CD8-positive, alpha-beta memory T cell (primary cell): ENCODE measurements at places on chromosomes 12 and 14.

GRCh38 chr12:20367583-20368113, 689 bp upstream of the PDE3A start:
- no peaks in the 10 kb centered on the region for H3K4me1 ChIP-seq
- no peak overlapping the region for H3K27ac ChIP-seq
- H3K36me3 ChIP-seq: no peaks in the 10 kb centered on the region

- H3K4me3 ChIP-seq: no peak overlapping the region
- H3K27me3 ChIP-seq: no peaks in the 10 kb centered on the region
- H3K4me1 ChIP-seq: no peaks in the 10 kb centered on the region
- DNase-seq: no peak
- H3K36me3 ChIP-seq: no peaks in the 10 kb centered on the region
Measured at GRCh38 chr12:91205811-91206210, 23.2 kb upstream of the DCN start.

GRCh38 chr14:99737451-99737951, 53.4 kb downstream of the CYP46A1 start:
- DNase-seq: no peak
- H3K4me3 ChIP-seq: no peak overlapping the region
- peaks cover 8% of the 10 kb centered on the region for H3K27me3 ChIP-seq
- H3K36me3 ChIP-seq: no peaks in the 10 kb centered on the region
- no peak overlapping the region for H3K27ac ChIP-seq

DNA sequence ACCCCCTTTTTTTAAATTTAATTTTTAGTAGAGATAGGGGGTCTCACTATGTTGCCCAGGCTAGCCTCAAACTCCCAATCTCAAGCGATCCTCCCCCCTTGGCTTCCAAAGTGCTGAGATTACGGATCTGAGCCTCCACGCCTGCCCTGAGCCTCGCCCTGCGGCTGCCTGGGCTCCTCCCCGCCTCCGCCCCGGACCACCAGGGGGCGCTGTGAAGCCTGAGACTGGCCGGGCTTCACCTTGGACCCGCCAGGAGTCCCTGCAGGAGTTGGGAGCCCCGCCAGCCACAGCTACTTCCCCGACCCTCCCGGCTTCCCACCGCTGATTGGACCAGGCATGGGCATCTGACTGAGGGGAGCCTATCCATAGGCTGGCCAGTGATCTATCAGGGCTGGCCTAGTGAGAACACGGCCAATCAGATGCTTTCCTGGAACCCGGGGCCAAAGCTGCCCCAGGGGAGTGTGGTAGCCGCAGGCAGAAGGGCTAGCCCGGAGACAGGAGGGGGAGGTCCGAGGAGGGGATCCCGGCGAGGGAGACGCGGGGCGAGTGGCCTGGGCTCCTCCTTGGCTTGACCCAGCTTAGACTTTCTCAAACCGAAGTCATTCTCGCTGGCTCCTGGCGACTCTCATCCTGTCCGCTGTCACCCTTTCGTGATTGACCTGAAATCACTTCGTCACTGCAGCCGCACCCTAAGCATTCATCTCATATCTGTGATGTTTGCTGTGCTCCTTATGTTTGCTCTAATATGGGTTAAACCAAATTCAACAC, 15.1 kb upstream of the ANKRD9 start:
- H3K36me3 ChIP-seq: no peaks in the 10 kb centered on the region
- peaks cover 18% of the 10 kb centered on the region for H3K4me1 ChIP-seq
- H3K27ac ChIP-seq: peak overlapping the region; percentile 49

GRCh38 chr14:71616013-71616412, 316.2 kb upstream of the RGS6 start:
- no peak for DNase-seq
- H3K36me3 ChIP-seq: no peaks in the 10 kb centered on the region
- no peaks in the 10 kb centered on the region for H3K4me1 ChIP-seq
- no peak overlapping the region for H3K27ac ChIP-seq

GRCh38 chr14:105064721-105065143, 498 bp downstream of the GPR132 start:
- H3K27me3 ChIP-seq: no peaks in the 10 kb centered on the region
- H3K4me3 ChIP-seq: peak overlapping the region; percentile 99
- no peaks in the 10 kb centered on the region for H3K36me3 ChIP-seq
- no peak for DNase-seq

- no peak overlapping the region for H3K27ac ChIP-seq
- no peaks in the 10 kb centered on the region for H3K36me3 ChIP-seq
- H3K4me3 ChIP-seq: no peak overlapping the region
- H3K4me1 ChIP-seq: no peaks in the 10 kb centered on the region
- H3K27me3 ChIP-seq: no peaks in the 10 kb centered on the region
Measured at GRCh38 chr12:1318327-1319031, 275.9 kb downstream of the FBXL14 start.

- H3K4me1 ChIP-seq: no peaks in the 10 kb centered on the region
- DNase-seq: no peak
- H3K36me3 ChIP-seq: no peaks in the 10 kb centered on the region
- no peak overlapping the region for H3K27ac ChIP-seq
- H3K27me3 ChIP-seq: no peaks in the 10 kb centered on the region
- no peak overlapping the region for H3K4me3 ChIP-seq
Measured at GRCh38 chr12:5884866-5885265, 60.2 kb downstream of the ANO2 start.

- H3K4me1 ChIP-seq: peaks cover 20% of the 10 kb centered on the region
- H3K27ac ChIP-seq: no peak within 1 kb of the TSS
- no peaks in the 10 kb centered on the region for H3K27me3 ChIP-seq
- H3K4me3 ChIP-seq: peak within 1 kb of the TSS; percentile 50
Measured at GRCh38 chr14:105180592-105181548, at the start of gene NUDT14. TSS of gene NUDT14 (minus strand) at chr14:105181312. CDS start at chr14:105181209, 103 bp downstream.

DNA sequence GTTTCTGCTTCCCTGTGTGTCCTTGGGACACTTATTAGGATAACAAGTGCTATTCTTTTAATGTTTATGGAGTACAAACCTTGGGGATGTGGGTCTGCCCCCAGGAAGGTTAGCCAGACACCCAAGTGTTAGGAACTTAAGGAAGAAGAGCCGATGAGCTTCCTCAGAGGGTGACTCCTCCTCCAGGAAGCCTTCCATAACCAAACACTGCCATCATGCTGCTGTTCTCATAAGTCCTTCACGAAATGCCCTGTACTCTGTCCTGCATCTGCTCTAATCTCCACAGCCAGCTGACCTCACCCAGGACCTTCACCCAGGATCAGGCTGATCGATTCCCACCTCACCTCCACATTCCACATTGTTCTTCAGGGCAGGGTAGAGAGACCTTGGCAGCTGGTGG, 1.2 kb upstream of the KRT85 start:
- H3K27me3 ChIP-seq: peaks cover 3% of the 10 kb centered on the region
- DNase-seq: no peak
- H3K36me3 ChIP-seq: no peaks in the 10 kb centered on the region
- no peaks in the 10 kb centered on the region for H3K4me1 ChIP-seq
- H3K4me3 ChIP-seq: no peak overlapping the region

DNA sequence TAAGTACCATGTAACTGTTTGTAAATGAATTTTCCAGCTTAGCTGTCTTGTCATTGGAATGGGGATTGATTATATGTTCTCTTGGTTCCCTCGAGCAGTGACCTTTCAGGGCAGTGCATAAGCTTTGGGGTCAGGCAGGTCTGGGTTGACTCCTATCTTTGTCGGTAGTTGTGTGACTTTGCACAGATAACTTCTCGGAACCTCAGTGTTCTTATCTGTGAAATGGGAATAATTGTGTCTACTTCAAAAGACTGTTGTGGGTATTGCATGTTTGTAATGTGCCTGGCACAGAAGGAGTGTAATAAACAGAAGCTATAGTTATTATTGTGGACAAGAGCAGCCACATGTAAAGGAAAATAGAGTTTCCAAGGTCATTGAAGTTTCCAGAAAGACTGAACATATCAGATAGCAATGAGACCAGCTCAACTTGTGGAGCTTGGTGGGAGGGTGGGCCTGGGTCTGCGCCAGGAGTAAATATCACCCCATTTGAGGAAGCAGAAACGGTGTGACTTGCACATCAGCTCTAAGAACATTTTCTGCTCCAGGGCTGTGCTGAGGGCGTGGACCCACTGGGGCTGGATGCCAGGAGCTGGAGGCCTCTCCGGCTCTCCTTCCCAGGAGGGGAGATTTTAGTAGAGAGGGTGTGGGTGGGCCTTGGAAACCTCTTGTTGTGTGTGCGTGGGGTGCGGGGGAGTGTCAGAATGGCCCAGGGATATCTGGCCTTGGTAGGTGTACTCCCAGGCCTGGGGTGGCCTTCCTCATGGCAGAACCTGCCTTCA, 19.7 kb downstream of the FOS start:
- no peak for DNase-seq
- no peaks in the 10 kb centered on the region for H3K36me3 ChIP-seq
- H3K27ac ChIP-seq: no peak overlapping the region
- peaks cover 24% of the 10 kb centered on the region for H3K4me1 ChIP-seq
- no peak overlapping the region for H3K4me3 ChIP-seq

DNA sequence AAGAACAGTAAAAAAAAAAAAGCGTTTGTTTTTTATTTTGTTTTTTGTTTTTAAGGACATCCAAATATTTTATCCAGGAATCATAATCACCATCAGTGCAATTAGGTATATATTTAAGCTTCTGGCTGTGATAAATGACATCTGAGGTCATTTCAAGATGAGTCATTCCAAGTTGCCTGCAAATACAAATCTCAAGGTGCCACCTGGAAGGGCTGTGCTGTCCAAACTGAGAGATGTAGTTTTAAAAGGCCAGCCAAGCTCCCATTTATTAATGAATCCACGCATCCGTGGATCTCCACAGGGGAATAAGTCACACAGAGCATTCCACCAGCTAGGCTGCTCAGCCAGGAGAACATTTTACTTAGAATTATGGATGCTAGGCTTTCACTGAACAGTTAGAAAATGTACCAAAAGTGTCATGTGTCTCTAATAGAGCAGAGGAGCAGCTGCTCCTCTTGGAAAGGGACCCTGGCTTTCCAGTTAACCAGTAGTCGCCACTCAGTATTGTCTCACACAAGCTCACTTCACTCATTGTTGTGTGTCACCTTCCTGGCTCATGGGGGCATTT, 1151.4 kb upstream of the TMEM132C start:
- no peaks in the 10 kb centered on the region for H3K4me1 ChIP-seq
- no peak overlapping the region for H3K27ac ChIP-seq
- no peaks in the 10 kb centered on the region for H3K27me3 ChIP-seq
- no peak for DNase-seq
- H3K36me3 ChIP-seq: no peaks in the 10 kb centered on the region

- H3K27me3 ChIP-seq: no peaks in the 10 kb centered on the region
- no peak overlapping the region for H3K27ac ChIP-seq
- H3K4me3 ChIP-seq: no peak overlapping the region
- no peaks in the 10 kb centered on the region for H3K36me3 ChIP-seq
- DNase-seq: no peak
Measured at GRCh38 chr14:63478437-63478852, 64.7 kb downstream of the PPP2R5E start.

DNA sequence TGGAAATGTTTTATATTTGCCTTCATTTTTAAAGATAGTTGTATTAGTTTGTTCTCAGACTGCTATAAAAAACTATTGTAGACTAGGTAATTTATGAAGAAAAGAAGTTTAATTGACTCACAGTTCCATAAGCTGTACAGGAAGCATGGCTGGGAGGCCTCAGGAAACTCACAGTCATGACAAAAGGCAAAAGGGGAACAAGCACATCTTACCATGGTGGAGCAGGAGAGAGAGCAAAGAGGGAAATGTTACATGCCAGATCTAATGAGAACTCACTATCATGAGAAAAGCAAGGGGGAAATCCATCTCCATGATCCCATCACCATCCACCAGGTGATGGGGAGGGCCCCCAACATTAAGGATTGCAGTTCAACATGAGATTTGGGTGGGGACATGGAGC, 35.5 kb upstream of the UNC79 start:
- H3K27me3 ChIP-seq: peaks cover 5% of the 10 kb centered on the region
- DNase-seq: no peak
- no peaks in the 10 kb centered on the region for H3K36me3 ChIP-seq
- H3K27ac ChIP-seq: no peak overlapping the region

DNA sequence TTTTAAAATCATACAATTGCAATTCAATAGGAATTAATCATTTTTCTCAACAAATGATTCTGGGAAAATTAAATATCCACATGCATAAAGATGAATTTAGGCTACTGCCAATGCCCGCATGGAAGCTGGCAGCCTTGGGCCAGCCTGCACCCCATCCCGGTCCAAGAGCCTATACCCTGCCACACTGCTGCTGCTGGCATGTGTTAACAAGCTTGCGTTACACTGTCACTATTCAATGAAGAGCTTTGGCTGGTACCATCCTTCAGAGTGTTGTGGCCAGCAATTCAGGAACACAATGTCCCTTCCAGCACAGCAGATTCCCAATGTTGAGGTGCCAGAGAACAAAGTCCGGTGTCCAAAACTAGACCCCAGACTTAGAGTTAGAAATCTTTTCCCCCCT, 13.6 kb upstream of the TAS2R14 start:
- no peak for DNase-seq
- no peaks in the 10 kb centered on the region for H3K27me3 ChIP-seq
- no peak overlapping the region for H3K27ac ChIP-seq
- H3K36me3 ChIP-seq: no peaks in the 10 kb centered on the region
